ENCODE measurements at places on chromosomes 13 and 19. TPM values are rescaled to one million over a fixed set of nuclear protein-coding genes. Genes with fewer than 3 reads are reported as not detected.
A peak's percentile ranks its signal among the peaks of the same experiment; 100 is the strongest.

GPR180 gene
- total RNA-seq = 9.1 TPM

GRCh38 chr19:45526143-45526542 lies 18.9 kb downstream of the VASP start:
- H3K4me1 ChIP-seq = peaks cover 22% of the 10 kb centered on the region
- no peak overlapping the region for H3K4me3 ChIP-seq
- H3K36me3 ChIP-seq = peaks cover 37% of the 10 kb centered on the region
- DNase-seq = no peak

LINGO3 gene
- total RNA-seq = 0.10 TPM

GJA3 gene
- total RNA-seq = 0.14 TPM

- H3K4me3 ChIP-seq = no peak overlapping the region
- H3K27me3 ChIP-seq = no peaks in the 10 kb centered on the region
- no peak overlapping the region for H3K27ac ChIP-seq
- no peak for DNase-seq
- H3K4me1 ChIP-seq = no peaks in the 10 kb centered on the region
Measured at GRCh38 chr19:18663940-18664530, 19.4 kb upstream of the CRTC1 start.

PSG11 gene
- total RNA-seq = not detected

- H3K27me3 ChIP-seq = no peaks in the 10 kb centered on the region
- no peak overlapping the region for H3K4me3 ChIP-seq
- no peak overlapping the region for H3K27ac ChIP-seq
- H3K4me1 ChIP-seq = peaks cover 19% of the 10 kb centered on the region
- H3K36me3 ChIP-seq = no peaks in the 10 kb centered on the region
- peak; percentile 62 for DNase-seq
Measured at GRCh38 chr13:51518827-51519226, 65.4 kb upstream of the WDFY2 start.

SLC17A7 gene
- total RNA-seq = 0.17 TPM

CGB7 gene
- total RNA-seq = not detected

STARD13 gene
- total RNA-seq = 0.99 TPM

GRCh38 chr19:28700176-28700575 lies 512.8 kb downstream of the UQCRFS1 start:
- no peak for DNase-seq
- H3K36me3 ChIP-seq = no peaks in the 10 kb centered on the region

- peaks cover 11% of the 10 kb centered on the region for H3K4me1 ChIP-seq
- H3K27ac ChIP-seq = peak within 1 kb of the TSS; percentile 84
- H3K4me3 ChIP-seq = peak within 1 kb of the TSS; percentile 74
Measured at GRCh38 chr19:1248139-1248785, at the start of gene MIDN. Gene MIDN (plus strand): TSS chr19:1248583. CDS start chr19:1250297, 1,714 bp downstream.

- no peak for DNase-seq
- H3K4me1 ChIP-seq = no peaks in the 10 kb centered on the region
- no peaks in the 10 kb centered on the region for H3K36me3 ChIP-seq
- H3K4me3 ChIP-seq = no peak overlapping the region
- H3K27ac ChIP-seq = no peak overlapping the region
Measured at GRCh38 chr19:21698215-21698614, 69.2 kb downstream of the ZNF100 start.

Data from activated CD4-positive, alpha-beta memory T cell treated with anti-CD3 and anti-CD28 coated beads for 36 hours (primary cell).